Hematopoietic multipotent progenitor cell (in vitro differentiated cells): ENCODE measurements at places on chromosomes 12 and 14.

DNA sequence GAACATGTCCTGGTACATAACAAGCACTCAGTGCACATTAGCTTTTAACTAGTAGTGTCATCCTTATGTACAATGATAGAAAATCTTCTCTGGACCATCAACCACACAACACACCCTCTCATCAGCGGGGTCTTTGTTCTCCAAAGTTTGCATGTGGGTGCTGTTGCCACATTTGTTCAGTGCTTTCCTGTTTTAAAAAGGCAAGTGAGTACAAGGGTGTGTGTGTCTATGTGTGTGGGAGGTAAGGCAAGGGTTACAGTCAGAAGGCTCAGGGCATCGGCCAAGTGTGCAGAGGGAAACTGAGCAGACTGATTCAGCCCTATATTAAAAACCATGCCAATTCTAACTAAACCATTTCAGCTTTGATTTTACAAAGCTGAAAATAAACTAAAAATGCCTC lies 17.9 kb downstream of the KRT76 start:
- DNase-seq: no peak

GRCh38 chr12:52023182-52023975 lies 16.6 kb downstream of the TAMALIN start:
- DNase-seq: peak; percentile 87

DNA sequence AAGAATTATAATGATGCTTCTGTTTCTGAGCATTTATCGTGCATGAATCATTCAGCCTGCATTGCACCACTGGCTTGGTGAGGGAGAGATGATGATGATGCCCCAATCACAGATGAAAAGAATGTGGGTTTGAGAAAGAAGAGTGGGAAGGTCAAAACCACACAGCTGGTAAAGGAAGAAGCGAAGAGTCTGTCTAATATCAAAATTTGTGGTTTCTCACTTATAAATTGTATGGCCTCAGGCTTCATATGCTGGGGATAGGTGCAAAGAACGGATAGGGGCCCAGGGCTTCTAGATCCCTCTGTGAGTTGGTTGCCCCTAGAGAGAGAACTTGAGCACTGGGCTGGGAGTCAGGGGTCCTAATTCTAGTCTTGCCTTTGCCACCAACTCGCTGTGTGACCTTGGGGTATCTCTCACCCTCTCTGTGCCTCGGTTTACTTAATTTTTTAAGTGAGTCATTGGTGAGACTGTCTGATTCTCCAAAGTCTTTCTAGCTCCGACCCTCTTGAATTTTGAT lies 2.2 kb downstream of the OASL start:
- no peak for DNase-seq

DNA sequence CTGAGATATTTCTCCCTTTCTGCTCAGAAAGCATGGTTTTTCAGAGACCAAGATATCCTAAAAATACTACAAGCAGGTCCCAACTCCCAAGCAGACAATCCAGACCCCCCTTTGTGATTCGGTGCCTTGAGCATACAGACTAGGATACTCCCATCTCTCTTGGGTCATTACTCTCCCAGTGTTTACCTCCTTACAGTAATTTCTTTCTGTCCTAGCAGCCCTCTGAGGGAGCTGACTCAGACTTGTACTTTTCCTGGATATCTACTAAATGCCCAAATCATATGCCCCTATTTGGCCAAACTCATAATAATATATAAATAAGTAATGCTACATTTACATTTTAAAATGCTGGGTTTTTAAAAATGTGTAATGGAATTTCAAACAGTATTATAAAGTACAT lies 355.6 kb downstream of the LRIG3 start:
- no peak for DNase-seq
